OCI-LY7 (cell line): ENCODE measurements at places on chromosomes 6 and 20. TPM values are rescaled to one million over a fixed set of nuclear protein-coding genes. Genes with fewer than 3 reads are reported as not detected.
A peak's percentile ranks its signal among the peaks of the same experiment; 100 is the strongest.

VGLL2 gene
- total RNA-seq = not detected in 2 replicates

CASS4 gene
- total RNA-seq = 0.15 and 0.18 TPM in 2 replicates

DNA sequence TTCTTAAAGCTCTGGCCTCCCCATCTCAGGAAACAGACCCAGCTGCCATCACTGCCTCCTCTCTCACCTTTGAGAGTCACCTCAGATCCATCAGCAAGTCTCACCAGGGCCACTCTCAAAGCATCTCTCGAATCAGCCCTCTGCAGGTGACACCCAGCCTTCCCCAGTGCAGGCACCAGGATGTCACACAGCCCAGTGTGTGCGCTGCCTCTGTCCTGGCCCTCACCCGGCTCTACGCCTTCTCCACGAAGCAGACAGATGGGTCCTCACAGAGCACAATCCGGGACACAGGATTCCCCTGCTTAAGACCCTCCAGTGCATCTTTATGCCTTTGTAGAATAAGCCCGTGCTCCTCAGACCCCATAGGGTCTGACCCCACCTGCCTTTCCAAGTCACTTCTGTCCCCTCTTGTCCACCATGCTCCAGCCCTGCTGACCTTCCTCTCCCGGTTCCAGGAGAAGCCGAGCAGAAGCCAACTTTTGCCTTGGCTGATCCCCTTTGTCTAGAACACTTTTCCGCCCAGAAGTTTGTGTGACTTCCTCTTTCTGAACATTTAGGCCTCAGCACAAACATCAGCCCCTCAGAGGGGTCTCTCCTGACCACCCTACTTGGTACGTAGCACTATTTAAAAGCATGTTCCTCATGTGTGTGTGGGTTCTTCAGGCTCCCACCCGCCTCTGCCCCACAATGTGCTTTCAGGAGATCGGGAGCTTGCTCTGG lies 60.2 kb downstream of the PSMG4 start:
- no peak for DNase-seq

GRCh38 chr6:125597411-125598253 lies 151.8 kb upstream of the HEY2 start:
- peak; percentile 28 for DNase-seq

- peak; percentile 15 for DNase-seq
Measured at GRCh38 chr6:135993361-135993760, 141.9 kb downstream of the PDE7B start.

DNA sequence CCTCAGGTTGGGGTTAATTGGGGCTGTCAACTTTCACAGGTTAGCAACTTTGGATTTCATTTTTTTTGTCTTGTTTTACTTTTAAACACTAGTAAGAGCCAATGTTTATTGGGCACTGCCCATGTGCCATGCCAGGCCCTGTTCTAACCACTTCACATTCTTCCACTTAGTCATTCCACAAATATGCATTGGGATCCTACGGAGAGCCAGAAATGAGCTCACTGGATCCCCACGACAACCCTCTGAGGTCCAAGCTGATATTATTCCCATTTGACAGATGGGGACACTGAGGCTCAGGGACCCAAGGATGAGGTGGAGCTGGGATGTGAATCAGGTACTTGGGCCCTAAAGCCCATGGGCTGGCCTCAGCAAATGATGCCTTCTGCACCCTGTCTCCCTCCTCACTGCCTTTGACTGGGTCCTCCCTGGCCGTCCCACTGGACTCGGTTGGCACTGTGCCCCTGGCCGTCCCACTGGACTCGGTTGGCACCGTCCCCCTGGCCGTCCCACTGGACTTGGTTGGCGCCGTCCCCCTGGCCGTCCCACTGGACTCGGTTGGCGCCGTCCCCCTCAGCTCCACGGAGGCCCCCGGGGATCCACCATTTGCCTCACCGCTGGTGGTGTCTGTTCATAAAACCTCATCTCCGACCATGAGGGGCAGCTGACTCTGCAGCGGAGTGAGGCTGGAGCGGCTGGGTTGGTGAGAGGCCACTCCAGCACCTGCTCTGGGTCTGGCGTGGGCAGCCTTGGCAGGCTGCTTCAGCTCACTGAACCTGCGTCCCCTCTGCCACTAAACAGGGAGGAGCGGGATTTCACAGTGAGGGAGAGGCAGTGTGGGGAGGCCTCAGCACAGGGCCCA lies 4.8 kb upstream of the PMEPA1 start:
- DNase-seq = no peak

- DNase-seq = no peak
Measured at GRCh38 chr6:164097551-164098398, 683.3 kb downstream of the QKI start.

- DNase-seq = no peak
Measured at GRCh38 chr20:39813190-39813829, 851.2 kb downstream of the DHX35 start.

DNA sequence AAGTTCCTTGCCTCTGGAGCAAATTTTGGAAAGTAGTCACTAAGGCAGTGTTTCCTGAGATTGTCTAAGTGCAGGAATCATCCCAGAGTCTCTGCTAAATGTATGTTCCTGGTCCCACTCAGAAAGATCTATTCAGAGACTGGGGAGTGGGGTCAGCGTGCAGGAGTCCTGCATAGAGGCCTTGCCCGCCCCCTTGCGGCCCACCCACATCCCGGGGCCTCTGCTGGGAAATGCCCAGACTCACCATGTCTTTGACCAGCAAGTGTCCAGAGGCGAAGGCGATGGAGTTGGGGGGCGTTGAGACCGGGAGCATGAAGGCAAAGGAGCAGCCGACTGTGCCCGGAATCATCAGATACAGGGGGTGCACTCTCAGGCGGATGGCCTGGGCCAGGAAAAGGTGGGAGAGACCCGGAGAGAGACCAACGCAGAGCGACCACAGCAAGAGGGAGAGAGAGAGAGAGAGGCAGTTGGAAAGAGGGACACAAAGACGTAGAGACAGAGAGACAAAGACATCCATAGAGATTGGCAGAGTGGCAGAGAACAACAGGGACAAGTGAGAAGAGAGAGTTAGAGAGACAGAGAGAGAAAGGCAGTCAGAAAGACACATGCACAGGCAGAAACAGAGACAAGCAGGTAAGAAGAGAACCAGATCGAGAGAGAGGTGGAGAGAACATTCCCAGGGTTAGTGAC lies 12.9 kb upstream of the OCSTAMP start:
- DNase-seq = no peak

GRCh38 chr20:51562027-51562331 lies 19.5 kb upstream of the NFATC2 start:
- no peak for DNase-seq
